ENCODE measurements at places on chromosomes 2 and 18.

GRCh38 chr18:70333316-70333715 lies 44.5 kb downstream of the SOCS6 start:
- no peak for DNase-seq

DNA sequence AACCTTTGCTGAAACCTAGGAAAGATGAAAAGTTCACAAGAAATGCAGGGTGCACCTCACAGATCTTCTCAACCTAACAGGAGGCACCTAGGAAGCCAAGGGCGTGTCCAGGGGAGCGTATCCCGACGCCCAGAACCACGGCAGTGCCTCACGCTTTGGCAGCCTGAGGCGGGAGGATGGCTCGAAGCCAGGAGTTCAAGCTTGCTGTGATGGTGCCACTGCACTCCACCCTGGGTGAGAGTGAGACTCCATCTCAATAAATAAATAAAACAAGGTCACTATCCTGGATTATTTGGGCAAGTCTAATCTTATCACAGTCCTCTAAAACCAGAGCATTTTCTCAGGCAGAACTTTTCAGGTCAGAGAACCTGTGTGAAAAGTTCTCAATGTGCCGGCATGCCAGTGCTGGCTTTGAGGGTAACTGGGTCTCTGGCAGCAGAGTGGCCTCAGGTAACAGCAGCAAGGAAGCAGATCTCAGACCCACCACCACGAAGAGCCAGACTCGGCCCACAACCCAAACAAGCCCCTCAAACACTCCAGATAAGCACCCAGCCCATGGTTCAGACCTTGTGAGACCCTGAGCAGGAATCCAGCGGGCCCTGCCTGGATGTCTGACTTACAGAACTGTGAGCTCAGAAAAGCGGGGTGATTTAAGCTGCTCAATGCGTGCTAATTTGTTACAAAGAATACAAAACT lies 11.7 kb downstream of the HSBP1L1 start:
- no peak for DNase-seq

DNA sequence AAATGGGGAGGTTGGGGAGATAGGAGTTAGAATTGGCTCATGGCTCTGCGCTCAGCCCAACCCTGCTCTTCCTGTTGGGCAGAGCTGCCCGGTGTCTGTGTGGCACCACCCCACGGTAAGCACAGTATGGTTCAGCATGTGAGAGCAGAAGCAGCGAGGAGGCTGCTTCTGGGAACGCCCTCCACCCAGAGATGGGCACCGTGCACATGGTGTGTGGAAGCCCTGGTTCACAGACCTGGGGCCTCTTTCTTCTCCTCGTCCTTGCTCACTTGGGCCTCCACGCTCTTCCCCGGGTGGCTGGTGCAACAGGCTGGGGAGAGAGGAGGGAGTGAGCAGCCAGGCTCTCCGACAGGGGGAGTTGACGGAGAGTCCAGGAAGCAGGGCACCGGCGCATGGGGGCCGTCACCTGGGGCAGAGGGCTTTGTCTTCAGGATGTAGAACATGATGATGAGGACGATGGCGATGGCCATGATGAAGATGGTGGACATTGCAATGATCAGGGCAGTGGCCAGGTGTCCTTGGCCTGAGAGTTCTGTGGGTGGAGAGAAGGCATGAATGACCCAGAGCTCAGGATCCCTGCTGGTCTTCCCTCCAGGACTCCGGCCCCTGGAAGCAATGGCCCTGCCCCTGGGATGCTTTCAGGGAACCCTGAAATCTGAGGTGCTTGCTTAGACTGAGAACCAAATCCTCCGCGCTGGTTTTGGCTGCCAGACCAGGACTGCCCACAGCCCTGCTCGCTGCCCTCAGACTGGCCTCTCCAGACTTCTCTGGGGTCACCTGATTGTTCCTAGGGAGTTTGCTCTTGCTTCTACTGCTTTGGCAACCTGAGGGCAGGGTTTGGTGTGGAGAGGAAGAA lies 78.3 kb downstream of the EDAR start:
- DNase-seq = no peak

DNA sequence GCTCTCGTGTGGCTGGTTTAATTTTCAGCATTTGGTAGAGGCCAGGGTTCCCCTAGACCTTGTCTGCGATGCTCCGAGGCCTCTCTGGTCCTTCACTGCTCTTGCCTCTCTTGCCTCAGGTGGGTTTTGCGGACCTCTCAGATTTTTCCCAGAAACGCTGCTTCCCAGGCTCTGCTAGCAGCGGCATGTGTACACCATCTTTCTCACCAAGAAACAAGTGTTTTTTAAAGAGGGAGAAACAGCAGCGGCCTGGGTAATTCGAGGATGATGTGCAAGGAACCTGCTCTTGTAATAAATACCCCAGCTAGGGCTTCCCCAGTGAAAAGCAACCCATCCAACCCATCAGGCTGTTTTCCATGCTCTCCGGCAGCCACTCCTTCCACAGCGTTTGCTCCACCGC lies 33.5 kb upstream of the COL6A3 start:
- no peak for DNase-seq

DNA sequence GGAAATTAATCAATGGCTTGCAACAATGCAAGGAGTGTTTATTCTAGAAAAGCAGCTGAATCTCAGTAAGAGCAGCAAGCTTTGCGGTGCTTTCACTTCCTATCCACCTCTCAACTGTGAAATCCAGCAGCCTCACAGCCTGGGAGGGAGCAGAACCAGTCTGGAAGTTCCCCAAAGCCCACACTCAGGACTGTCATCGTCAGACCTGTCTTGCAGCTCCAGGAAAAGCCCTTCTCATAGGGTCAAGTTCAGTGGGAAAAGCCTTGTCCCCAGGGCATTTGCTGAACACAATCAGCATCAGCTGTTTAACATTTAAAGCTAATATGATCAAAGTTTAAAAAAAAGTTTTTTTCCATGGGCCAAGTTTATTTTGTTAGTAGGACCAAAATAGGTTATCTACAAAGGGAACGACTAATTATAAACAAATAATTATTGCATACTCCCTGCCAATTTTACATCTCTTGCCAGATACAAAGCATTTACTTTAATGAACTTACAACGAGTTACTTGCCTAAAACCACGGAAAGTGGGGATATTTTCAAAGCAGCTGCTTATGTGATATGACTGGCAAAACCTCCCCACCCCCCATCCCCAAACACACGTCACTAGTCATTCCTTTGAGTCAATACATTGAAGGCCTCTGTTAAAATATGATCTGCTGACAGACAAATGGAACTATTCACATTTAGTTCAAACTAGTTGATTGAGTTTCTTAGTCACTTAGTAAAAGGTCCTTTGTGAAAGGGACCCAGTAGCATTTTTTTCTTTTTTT lies 36.8 kb downstream of the PARD6G start:
- DNase-seq = no peak

DNA sequence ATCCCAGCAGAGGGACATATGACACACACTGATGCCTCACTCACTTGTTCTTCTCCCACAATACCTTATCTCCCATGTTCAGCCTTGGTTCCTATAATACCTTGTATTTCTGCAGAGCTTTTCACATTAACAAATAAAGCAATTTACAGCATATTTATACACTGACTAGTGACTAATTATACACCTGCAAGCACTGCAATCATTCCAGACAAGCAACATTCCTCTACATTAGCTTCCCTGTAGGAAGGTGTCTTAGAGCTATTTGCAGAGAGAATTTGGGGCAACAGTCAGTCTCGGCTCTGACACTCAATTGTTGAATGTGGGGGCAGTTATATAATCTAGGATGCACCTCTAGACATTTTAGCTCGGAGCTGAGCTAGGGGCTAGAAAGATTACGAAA lies 9.5 kb upstream of the INSIG2 start:
- no peak for DNase-seq

DNA sequence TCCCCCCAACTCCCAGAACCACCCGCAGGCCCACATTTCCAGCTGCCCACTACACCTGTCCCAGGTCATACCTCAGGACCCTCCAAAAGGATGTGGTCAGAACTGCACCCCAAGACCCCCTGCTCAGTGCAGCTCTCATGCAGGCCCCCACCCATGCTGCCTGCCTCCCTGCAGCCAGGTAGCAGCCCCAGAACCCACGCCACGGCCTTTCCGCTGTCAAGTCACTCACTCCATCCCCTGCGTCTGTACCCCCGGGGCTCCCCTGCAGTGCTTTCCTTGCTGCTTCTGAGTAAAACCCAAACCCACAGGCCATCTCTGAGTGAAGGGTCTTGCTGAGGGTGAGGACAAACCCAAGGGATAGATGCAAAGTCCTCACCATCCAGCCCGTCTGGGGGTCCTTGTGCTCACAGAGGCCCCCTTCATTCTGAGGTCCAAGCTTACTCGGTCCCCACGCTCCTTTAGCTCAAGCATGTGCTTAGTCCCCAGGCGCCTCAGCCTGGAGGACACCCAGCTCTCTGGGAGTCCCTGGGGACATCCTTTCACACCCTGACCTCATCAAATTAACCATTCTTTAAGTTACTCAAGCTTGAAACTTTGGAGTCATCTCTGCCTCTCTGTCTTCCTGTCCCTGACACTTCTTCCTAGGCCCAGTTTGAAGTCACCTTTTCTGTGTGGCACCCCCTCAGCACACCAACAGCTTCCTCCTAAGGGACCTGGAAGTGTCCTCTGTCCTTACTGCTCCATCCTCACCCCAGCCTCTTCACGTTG lies 130.1 kb downstream of the SMAD7 start:
- DNase-seq = peak; percentile 64

DNA sequence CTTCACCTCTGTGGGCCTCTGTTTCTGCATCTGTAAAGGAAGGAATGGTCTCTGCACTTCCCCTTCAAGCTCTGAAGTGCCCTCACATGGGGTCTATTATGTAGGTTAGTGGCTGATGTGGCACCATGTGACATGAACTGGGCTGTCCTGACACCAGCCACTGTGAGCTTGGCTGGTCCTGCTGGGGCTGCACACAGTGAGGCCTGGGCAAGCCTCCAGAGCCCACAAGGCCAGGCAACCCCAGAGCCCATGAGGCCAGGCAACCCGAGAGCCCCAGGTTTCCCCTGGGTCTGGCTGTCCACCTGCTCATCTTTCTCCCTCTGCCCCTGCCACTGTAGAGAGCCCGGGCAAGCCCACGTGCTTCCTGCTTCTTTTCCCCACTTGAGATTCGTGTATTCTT lies 150.1 kb upstream of the SMAD2 start:
- no peak for DNase-seq

DNA sequence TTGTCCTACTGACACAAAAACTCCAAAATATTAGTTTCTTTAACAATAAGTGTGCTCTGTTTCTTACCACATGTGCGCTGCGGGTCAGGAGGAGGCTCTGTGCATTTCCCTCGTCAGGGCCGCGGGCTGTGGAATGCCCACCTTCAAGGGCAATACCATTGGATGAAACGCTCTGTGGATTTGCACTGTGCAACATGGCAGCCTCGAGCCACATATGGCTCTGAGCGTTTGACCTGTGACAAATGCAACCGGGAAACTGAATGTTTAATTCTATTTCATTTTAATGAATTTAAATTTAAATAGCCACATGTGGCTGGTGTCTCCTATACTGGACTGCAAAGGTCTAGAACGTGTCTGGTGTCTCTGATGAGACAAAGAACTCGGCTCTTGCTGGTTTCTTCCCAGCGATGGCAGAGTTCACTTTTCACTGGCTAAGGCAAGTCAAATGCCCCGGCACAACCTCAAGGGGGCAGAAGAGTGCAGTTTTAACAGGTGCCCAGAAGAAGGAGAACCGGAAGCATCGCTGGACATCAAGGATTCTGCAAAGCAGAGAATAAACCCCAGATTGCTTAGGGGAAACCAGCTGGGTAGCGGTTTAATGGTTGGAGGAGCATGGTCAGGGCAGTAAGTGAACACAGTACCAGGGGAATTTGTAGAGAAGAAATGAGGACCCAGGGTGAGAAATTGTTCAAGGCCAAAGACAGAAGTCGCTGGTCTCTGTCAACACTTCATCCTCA lies 37.0 kb upstream of the TMEM18 start:
- DNase-seq = peak; percentile 51

- no peak for DNase-seq
These were observed 156.1 kb downstream of the MGAT5 start for GRCh38 chr2:134410006-134410405.

DNA sequence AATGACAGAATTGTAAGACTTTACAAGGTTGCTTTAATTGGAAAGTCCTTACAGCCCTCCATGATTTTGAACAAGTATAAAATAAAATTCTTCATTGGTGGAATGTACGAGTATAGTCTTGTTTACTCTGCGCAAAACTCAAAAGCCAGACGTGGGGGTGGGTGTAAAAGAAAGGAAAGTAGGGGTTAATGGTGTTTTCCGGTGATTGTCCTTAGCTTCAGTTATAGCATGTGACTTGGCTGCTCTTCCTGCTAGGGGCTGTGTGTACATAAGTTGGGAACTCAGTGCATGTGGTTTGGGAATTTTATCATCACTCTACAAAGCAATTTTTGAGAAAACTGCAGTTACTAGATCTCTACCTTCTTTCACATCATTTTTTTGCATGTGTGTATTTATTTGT lies 82.4 kb upstream of the CAVIN2 start:
- DNase-seq = no peak

DNA sequence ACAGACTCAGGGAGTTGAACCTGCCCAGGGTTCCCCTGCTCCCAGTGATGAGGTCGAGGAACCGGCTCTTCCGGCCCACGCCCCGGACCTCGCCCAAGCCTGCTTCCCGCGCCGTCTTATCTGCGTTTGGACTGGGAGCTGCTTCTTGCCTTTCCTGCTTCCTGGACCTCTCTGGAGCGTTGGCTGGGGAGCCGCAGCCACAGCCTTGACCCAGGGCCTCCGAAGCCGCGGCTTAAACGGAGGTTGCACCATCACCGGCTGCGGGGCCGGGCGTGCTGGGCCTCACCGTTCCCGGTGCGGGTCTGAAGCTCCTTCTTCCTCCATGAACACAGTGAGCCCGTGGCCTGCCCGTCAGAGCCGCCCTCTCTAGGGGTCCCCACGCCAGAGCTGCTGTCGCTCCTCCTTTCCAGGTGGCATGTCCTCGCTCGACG lies 13.3 kb downstream of the NTSR2 start:
- no peak for DNase-seq

- no peak for DNase-seq
These were observed 151.6 kb downstream of the FAM210A start for GRCh38 chr18:13574761-13575160.

GRCh38 chr2:96176661-96177060 lies 31.4 kb upstream of the DUSP2 start:
- no peak for DNase-seq

- DNase-seq = no peak
These were observed 24.0 kb downstream of the LCT start for GRCh38 chr2:135812907-135813511.

DNA sequence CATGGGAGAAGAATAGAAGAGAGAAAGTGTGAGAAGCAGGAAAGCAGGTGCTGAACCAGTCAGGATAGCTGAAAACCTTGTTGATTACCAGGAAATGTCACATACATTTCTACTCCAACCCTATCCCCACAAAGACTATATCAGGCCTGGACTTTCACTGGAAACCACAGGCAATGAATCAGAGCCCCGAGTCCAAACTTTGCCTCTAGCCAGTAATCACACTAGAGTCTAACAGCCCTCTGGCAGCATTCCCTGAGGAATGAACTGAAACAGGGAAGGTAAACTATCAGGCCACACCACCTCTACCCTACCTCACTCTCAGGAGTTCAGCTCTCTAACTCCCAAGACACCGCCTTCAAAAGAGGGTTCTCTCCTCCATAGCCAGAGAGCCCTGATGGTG lies 18.7 kb upstream of the IHH start:
- no peak for DNase-seq
